ENCODE measurements at places on chromosomes 6 and 20.

- DNase-seq = no peak
Measured at GRCh38 chr6:90805619-90806155, 218.8 kb upstream of the MAP3K7 start.

GRCh38 chr20:47181056-47181862 lies 175.2 kb downstream of the ZMYND8 start:
- DNase-seq = no peak

GRCh38 chr6:6772751-6773150 lies 184.2 kb downstream of the LY86 start:
- DNase-seq = no peak

DNA sequence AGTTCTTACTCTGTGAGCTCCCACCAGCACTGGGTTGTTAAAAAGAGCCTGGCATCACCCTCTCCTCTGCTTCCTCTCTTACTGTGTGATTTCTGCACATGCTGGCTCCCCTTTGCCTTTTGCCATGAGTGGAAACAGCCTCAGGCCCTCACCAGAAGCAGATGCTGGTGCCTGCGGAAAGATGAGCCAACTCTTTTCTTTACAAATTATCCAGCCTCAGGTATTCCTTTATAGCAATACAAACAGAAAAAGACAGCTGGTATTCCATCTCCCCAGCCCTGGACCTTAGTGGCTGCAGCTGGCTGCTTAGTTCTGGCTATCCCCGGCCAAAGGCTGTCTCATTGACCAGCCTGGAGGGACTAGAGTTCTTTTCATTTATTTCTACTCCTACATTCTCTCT lies 129.1 kb downstream of the IMPG1 start:
- DNase-seq = no peak
